Camera-type eye (tissue), 1 donor: ENCODE measurements at places on chromosomes 5 and 9. TPM values are rescaled to one million over a fixed set of nuclear protein-coding genes. Genes with fewer than 3 reads are reported as not detected.

Gene GFPT2
- 17.5 TPM for total RNA-seq

Gene GRM6
- total RNA-seq = 38.8 TPM

Gene TYRP1
- total RNA-seq = 326 TPM

Gene TLR4
- 12.6 TPM for total RNA-seq
